Naive thymus-derived CD4-positive, alpha-beta T cell (primary cell): ENCODE measurements at places on chromosomes 5 and 9. TPM values are rescaled to one million over a fixed set of nuclear protein-coding genes. Genes with fewer than 3 reads are reported as not detected.

GRCh38 chr5:11128021-11128420 lies 367.0 kb upstream of the DAP start:
- no peak for DNase-seq

DNA sequence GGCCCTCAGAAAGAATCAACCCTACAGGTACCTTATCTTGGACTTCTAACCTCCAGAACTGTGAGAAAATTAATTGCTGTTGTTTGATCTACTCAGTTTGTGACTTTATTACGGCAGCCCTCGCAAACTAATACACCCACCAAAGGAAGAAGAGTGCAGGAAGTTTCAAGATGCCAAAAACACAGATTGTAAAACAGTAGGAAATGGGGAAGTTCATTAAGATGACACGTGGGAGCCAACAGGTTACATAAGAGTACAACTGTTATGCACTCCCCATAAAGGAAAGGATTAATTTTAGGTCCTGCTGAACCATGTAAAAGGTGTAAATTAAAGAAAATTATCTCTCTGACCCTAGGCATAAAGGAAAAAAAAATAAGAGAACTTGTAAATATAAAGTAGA lies 294.3 kb downstream of the EPB41L4A start:
- DNase-seq, result no peak

- no peak for DNase-seq
Measured at GRCh38 chr5:36270175-36270574, 28.4 kb upstream of the NADK2 start.

DNA sequence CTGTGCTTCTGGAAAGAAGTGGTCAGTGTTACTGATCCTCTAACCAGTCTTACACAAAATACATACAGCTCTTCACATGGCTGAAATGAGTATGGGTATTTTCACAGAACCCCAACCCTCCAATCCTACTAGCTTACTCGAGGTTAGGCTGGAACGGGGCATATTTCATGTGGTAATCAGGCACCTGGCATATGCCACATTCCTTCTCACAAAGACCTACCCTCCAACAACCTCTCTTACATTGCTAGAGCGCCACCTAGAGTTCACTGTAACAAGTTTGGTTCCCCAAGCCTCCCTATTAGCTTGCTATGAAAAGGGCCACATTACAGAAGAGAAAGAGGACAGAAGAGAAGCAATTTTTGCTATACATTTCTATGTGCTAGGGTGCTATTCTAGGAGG lies 597.3 kb downstream of the PRELID2 start:
- no peak for DNase-seq

DNA sequence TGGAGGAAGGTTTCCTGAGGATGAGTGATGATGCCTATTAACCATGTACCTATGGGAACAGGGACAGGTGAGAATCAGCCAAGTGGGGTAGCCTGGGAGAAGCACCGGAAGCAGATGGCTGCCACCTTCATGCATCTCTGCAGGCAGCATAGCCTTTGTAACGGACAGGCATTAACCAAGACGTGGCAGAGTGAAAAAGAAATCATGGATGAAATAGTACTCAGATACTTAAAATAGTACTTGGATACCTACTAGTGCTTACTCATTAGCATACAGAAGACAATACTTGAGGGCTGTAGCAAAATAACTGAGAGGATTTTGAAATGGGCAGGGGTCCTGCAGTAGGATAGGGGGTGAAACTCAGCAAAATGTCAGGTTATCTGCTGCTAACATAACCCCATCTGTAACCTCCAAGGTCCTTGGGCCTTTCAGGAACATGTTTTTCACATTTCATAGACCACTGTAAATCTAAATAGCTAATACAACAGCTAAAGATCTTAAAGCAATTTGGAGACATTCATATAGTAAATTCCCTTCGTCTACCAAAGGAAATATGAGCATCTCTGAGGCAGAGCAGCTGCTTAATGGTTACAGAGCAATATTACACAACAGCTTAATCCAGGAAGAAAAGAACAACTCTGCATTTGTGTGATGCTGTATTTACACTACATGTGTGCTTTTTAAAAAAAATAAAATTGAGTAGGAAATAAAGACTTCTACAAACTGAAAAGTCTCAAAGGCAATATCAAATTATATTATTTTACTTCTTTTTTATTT lies 154.3 kb downstream of the NFIB start:
- DNase-seq, result no peak

CCL21 gene
- not detected in 2 replicates for total RNA-seq

GRCh38 chr5:7714697-7715096 lies 136.2 kb downstream of the CFAP90 start:
- DNase-seq, result no peak

SLC28A3 gene
- not detected for total RNA-seq

GRCh38 chr9:14362175-14362574 lies 48.2 kb upstream of the NFIB start:
- DNase-seq, result no peak

DNA sequence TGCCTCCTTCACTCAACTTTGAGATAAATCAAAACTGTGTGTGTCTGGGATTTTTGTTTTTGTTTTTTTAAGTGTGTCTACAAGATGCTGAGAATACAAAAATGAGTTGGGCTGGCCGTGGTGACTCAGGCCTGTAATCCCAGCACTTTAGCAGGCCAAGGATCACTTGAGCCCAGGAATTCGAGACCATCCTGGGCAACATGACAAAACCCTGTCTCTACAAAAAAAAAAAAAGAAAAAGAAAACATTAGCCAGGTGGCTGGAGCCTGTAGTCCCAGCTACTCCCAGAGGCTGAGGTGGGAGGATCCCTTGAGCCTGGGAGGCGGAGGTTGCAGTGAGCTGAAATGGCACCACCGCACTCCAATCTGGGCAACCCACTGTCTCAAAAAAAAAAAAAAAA lies 21.0 kb downstream of the HNRNPK start:
- no peak for DNase-seq

- no peak for DNase-seq
Measured at GRCh38 chr9:16825971-16826625, 44.4 kb downstream of the BNC2 start.

PCDHB12 gene
- total RNA-seq, result not detected

DNA sequence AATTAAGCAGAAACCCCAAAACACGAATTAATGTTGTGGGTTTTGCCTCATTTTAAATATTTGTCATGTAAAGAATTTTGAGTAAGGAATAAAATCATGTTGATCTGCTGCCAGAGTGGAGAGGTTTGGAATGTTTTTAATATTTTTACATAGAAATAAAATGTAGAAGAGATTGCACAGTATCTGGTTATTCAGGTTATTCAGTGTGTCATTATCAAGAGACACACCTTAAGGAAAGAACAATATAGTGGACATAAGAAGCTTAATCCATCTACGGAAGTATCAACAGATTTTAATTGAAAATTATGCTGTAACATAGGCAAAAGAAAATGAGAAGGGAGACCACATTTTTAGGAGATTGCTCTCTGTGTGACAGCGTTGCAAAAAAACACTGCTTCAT lies 410.4 kb downstream of the MED10 start:
- DNase-seq, result no peak

DNA sequence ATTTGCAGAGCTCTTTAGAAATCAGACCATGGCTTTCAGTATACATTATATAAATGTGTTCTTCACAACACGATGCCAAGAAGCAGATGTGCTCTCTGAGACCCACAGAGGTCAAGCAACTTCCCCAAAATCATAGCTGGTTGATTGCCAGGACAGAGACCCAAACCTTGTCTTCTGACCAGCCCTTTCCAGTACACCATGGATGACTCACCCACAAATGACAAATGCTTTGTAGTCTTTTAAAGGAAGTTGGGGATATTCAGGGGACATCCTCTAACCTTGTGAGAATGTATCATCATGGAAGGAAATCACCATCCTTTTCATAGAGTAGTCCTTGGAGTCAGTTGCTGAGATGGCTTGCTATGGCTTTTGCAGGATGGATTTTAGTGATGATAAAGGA lies 30.1 kb downstream of the ZNF462 start:
- no peak for DNase-seq

- no peak for DNase-seq
Measured at GRCh38 chr9:79603222-79603920, 31.6 kb downstream of the TLE4 start.

GRCh38 chr9:77291714-77292113 lies 114.4 kb downstream of the VPS13A start:
- DNase-seq, result no peak

HSPB3 gene
- not detected for total RNA-seq

DNA sequence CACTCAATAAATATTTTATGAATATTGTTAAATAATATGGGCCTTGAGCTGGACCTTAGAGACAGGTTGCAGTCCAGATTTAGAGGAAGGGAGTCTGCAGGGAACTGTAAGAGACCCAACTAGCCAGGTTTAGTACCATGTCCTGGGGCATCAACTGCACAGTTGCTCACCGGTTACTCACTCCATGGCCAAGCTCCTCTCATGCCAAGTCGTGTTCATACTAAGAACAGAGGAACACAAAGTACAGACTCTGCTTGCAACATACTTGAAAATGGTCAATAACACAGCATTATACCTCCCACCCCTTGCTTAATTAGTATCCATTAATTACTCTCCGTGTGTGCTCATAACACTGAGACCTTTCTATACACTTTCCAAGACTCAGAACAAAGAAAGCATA lies 317.6 kb upstream of the PIK3R1 start:
- DNase-seq, result no peak

LCN1 gene
- total RNA-seq, result not detected

GRCh38 chr5:167217097-167217743 lies 1074.2 kb upstream of the WWC1 start:
- DNase-seq, result no peak

PTPN3 gene
- total RNA-seq, result not detected

DNA sequence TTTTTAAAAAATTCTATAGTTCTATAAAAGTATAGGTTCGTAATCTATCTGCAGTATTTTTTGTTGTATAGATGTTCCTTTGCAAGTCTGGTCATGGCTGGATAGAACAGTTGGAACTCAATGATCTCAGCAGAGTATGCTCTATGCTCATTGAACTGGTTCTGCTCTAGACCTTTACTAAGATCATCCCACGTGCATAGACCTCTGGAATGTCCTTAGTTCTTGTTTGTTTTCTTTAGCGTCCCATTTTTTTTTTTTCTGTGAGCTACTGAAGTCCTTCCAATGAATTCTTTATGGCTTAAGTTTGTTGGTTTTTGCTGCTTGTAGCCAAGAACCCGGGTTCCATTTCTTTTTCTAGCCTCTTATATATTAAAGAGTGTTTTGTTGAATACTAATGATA lies 3.5 kb downstream of the TMEM38B start:
- DNase-seq, result no peak

DNA sequence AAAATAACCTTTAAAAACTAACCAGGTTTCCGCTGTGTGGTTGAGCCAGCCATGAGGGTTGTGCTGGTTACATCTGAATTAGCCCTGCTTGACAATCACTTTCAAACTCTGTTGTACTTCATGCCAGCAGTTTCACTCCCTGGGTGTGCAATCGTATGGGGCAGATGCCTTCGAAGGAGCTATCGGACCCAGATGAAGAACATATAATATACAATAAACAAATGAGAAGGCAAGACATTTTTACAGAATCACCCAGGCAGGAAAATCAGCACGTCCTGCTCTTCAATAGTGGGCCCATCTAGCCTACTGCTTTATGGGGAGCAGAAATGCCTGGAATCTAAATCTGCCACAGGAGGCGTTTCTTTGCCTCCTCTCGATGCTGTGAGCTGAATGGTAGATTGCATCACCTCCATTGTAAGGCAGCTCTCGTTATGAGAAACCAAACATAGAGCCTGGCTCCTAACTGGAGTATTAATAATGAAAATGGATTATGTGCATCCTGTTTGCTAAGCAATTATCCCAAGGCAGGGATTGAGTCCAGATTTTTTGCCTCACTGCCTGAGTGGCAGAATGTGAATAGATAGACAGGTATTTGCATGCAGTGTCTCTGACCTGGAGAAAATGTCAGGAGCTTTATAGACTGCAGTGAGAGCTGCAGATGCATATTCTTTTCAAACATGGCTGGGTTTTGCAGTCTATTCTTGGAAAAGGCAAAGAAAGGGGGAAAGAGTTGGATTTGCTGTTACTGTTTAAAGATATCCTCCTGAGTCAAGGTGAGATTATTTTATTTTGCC lies 143.3 kb upstream of the SMARCA2 start:
- DNase-seq, result no peak

PCDHGA2 gene
- 0.08 and 0.15 TPM in 2 replicates for total RNA-seq

GRCh38 chr5:181211208-181211607 lies 6.2 kb upstream of the TRIM7 start:
- no peak for DNase-seq

GRCh38 chr5:172455087-172455381 lies 709 bp upstream of the SH3PXD2B start:
- no peak for DNase-seq

DNA sequence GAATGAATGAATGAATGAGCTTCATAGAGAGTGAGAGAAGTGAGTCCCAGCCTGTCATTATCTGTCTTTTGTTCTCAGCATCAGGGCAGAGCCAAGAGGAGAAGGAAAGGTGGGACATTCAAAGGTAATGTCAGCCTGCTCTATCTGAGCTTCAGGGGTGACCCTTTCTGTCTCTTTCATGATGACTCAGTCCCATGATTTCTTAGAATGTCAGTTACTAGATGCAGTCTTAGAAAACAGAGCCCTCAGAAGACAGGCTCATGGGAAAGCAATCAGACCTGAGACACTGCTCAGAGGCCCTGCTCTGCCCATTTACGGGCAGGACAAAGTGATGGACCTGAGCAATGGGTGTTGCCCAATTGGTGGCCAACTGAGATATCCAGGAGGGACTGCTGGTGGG lies 1.1 kb downstream of the SPATA31D1 start:
- no peak for DNase-seq

DNA sequence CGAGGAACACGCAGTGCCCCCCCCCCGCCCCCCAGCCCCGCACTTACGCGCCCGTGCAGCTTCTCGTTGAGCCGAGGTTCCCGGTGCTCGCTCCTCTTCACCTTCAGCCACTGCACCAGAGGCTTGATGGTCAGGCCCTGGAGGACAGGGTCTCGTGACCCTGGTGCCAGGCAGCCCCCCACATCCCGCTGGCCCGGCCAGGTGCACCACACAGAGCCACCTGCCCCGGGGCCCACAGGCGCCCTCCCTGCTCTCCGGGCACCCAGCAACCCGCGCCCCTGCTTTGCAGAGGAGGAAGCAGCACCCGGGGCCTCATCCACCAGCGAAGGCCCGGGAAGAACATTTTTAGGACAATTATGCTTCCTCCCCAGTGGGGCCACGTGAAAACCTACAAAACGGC lies 39.0 kb downstream of the EXOC3 start:
- DNase-seq, result no peak

DNA sequence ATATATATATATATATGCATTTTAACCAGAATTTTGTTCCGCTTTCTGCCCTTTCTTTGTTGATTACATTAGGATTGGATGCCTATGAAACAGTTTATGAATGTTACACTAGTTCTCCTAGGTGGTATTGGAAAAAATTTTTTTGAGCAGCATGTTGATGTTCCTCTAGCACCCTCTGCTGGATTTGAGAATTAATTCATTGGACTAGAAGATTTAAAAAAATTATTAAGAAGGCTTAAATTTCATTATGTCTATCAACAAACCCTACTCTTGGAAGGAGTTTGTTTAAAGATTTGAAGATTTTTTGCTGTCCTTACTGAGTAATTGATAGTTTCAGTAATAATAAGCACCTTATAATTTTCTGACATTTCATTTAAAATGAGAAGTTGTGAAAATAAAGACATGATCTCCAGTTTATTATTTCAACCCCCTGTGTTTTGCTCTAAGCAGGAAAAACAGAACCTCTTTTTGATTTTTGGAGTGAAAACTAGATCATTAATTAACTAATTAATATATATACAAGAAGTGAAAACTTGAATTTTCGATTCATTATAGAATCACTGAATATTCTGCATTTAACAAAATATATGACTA lies 89.6 kb downstream of the CCDC171 start:
- peak; percentile 10 for DNase-seq
